Aorta (tissue), 5 donors: ENCODE measurements at places on chromosomes 4 and X. TPM values are rescaled to one million over a fixed set of nuclear protein-coding genes. Genes with fewer than 3 reads are reported as not detected.

GRCh38 chr4:186553717-186554116, 1.6 kb downstream of the MTNR1A start:
- no peak overlapping the region for H3K27ac ChIP-seq
- H3K4me3 ChIP-seq: no peak overlapping the region
- no peaks in the 10 kb centered on the region for H3K4me1 ChIP-seq
- DNase-seq: no peak

GRCh38 chr4:12296366-12296765, 867.7 kb upstream of the HS3ST1 start:
- H3K27ac ChIP-seq: no peak overlapping the region
- DNase-seq: no peak
- H3K4me3 ChIP-seq: no peak overlapping the region
- no peaks in the 10 kb centered on the region for H3K27me3 ChIP-seq

- H3K4me1 ChIP-seq: no peaks in the 10 kb centered on the region
- H3K27me3 ChIP-seq: no peaks in the 10 kb centered on the region
- H3K4me3 ChIP-seq: no peak overlapping the region
- no peaks in the 10 kb centered on the region for H3K36me3 ChIP-seq
- DNase-seq: no peak
Observed at GRCh38 chr4:67554096-67554495, 4.4 kb upstream of the STAP1 start.

- peak overlapping the region; percentile 62 for H3K27ac ChIP-seq
- no peaks in the 10 kb centered on the region for H3K36me3 ChIP-seq
- no peak for DNase-seq
- H3K4me1 ChIP-seq: no peaks in the 10 kb centered on the region
- H3K27me3 ChIP-seq: no peaks in the 10 kb centered on the region
- no peak overlapping the region for H3K4me3 ChIP-seq
Observed at GRCh38 chrX:54483946-54484345, 12.1 kb downstream of the FGD1 start.

DNA sequence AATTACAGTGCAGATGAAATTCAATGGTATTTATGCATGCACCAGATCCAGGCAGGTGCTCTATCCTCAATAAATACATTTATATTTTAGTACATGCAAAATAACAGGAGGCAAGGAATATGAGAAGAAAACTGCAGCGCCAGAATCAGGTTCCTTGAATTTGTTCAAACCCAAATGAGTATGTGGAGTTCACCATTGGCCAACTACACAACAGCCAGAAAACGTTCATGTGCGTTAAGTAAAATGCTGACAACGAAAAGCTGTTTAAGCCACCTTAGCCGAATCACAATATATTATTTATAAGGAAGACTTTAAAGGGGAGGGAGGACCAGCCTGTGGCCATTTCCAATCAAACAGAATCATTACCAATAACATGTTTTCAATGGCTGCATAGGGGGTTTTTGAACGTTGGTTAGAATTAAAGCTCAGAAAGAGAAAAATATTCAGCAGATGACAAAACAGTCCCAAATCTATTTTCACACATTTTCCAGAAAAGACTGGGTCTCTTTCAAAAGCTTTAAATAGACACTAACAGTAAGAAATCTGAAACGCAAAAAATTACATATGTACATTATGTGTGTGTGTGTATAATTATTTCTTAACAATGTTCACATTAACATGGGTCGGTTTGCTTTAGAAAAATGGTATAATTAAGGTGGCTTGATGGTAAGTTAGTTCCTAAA, 171.9 kb downstream of the LDB2 start:
- H3K4me3 ChIP-seq: no peak overlapping the region
- no peaks in the 10 kb centered on the region for H3K36me3 ChIP-seq
- no peak overlapping the region for H3K27ac ChIP-seq

The CSN1S1 gene
- 2.1 TPM for total RNA-seq

GRCh38 chrX:133999031-133999705, 13.8 kb upstream of the GPC3 start:
- H3K4me3 ChIP-seq: no peak overlapping the region
- no peaks in the 10 kb centered on the region for H3K27me3 ChIP-seq
- no peak overlapping the region for H3K27ac ChIP-seq
- no peaks in the 10 kb centered on the region for H3K4me1 ChIP-seq
- no peaks in the 10 kb centered on the region for H3K36me3 ChIP-seq

DNA sequence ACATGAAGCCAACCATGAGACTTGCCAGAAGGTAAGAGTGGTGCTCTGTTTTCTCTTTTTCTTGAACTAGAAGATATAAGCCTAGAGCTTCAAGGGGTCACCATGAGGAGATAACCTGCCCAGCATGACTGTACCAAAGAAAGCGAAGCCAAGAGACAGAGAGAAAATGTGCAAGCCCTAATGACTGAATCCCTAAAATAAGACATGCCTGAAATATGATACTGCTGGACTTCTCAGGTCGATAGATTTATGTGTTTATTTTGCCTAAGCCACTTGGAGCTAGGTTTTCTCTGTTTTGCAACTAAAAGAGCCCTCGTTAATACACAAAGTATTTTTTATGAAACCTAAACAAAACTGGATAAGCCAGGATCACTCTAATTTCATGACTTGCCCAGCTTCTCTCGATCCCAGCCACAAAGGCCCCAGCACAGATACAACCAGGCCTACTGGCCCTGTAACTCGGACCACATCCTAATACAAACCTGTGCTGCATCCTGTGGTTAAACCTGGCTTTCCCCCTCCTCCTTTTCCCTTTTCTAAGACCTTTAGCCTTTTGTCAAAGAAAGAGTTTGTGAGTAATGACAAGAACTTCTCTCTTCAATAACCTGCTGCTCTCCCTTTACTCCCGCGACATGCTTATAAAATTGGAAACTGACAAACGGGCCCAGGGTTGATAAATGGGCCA, 185.8 kb downstream of the APBB2 start:
- H3K27me3 ChIP-seq: no peaks in the 10 kb centered on the region
- no peaks in the 10 kb centered on the region for H3K4me1 ChIP-seq
- H3K36me3 ChIP-seq: no peaks in the 10 kb centered on the region
- DNase-seq: no peak
- peak overlapping the region; percentile 85 for H3K27ac ChIP-seq

GRCh38 chr4:125334926-125335325, 20.2 kb downstream of the FAT4 start:
- DNase-seq: no peak
- no peak overlapping the region for H3K4me3 ChIP-seq
- no peaks in the 10 kb centered on the region for H3K36me3 ChIP-seq
- peaks cover 13% of the 10 kb centered on the region for H3K4me1 ChIP-seq
- no peaks in the 10 kb centered on the region for H3K27me3 ChIP-seq

DNA sequence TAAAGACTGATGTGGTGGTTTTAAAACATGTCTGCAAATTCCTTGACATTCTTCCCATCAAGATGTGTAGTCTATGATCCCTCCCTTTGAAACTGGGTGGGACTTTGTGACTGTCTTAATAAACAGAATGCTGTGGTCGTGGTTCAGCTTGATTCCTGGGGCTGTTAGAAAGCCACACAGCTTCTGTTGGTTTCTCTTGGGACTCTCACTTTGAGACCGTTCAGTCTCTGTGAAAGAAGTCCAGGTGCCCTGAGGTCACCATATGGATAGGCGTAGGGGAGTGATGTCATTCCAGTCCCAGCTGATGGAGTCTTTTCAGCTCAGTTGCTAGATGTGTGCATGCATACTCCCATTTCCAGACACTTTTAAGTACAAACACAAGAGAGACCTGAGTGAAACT, 216.6 kb downstream of the KDR start:
- DNase-seq: no peak
- no peak overlapping the region for H3K4me3 ChIP-seq
- no peaks in the 10 kb centered on the region for H3K27me3 ChIP-seq
- peaks cover 3% of the 10 kb centered on the region for H3K4me1 ChIP-seq
- H3K27ac ChIP-seq: no peak overlapping the region

GRCh38 chr4:101678180-101678579, 112.3 kb upstream of the BANK1 start:
- no peaks in the 10 kb centered on the region for H3K4me1 ChIP-seq
- H3K4me3 ChIP-seq: no peak overlapping the region
- DNase-seq: no peak
- no peaks in the 10 kb centered on the region for H3K36me3 ChIP-seq
- no peak overlapping the region for H3K27ac ChIP-seq

DNA sequence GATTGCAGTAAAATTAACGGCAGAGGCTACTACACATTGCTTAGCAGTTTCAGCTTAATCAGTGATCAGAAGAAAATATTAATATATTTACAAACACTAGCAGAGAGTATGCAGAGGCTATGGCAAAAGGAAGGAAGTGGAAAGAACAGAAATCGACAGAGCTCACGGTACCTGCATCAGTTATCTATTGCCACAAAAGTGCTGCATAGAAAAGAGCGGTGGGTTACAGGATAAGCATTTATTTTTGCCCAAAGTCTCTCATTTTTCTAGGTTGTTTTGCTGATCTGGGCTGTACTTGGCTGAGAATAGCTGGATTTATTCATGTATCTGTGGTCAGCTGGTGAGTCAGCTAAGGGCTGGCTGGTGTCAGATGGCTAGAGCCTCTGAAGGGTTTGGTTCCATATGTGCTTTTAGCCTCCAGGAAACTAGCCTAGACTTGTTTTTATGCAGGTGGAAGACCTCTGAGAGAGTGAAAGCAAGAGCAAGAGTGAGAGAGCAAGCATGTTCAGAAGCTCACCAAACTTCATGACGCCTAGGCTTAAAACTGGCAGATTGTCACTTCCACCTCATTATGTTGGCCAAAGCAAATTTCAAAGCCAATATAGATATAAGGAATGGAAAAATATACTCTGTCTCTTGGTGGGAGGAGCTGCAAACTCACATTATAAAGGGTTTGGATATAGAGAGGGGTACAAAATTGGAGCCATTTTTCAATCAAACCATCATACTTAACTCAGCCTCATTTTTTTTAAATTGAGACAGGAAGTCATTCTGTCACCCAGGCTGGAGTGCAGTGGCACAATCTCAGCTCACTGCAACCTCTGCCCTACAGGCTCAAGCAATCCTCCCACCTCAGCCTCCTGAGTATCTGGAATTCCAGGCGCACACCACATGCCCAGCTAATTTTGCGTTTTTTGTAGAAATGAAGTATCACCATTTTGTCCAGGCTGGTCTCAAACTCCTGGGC, 153.2 kb upstream of the RPL34 start:
- H3K27ac ChIP-seq: no peak overlapping the region
- no peak for DNase-seq
- H3K36me3 ChIP-seq: no peaks in the 10 kb centered on the region
- H3K4me1 ChIP-seq: no peaks in the 10 kb centered on the region
- H3K4me3 ChIP-seq: no peak overlapping the region

GRCh38 chrX:54223581-54223980, 40.5 kb upstream of the FAM120C start:
- no peak overlapping the region for H3K4me3 ChIP-seq
- no peak overlapping the region for H3K27ac ChIP-seq
- H3K4me1 ChIP-seq: no peaks in the 10 kb centered on the region

The FAM47E gene
- total RNA-seq: 1.8 TPM

- H3K27ac ChIP-seq: no peak overlapping the region
- DNase-seq: no peak
- no peak overlapping the region for H3K4me3 ChIP-seq
- H3K27me3 ChIP-seq: no peaks in the 10 kb centered on the region
Observed at GRCh38 chrX:2542826-2543521, 42.2 kb upstream of the DHRSX start.

DNA sequence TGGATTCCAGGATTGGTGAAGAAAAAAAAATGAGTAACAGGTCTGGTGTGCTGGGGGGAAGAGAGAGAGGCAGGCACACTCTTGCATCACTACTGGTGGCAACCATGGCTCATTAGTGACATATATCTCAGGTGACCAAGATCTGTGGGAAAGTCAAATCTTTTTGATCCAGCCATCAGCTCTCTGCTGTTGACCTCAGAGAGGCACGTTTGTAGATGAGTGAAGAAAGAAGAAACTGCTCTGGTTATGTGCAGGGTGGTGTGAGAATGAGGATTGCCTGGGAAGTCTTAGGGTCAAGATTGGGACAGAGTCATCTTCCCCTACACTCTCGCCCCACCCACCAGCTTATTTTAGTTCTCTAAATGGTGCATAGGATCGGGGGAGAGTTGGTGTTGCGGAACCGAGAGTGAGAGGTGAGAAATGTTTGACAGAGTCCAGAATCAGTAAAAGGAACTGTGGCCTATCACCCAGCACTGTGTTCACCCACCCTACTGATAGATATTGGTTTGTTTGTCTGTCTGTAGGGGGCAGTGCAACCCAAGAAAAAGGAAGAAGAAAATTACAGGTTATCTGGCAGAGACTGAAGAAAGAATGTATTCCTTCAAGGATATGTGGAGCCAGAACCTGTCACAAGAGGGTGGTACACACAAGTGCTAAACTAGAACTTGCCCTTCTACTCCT, 21.9 kb downstream of the ARMCX6 start:
- H3K27me3 ChIP-seq: no peaks in the 10 kb centered on the region
- H3K27ac ChIP-seq: no peak overlapping the region
- no peaks in the 10 kb centered on the region for H3K4me1 ChIP-seq
- no peak overlapping the region for H3K4me3 ChIP-seq
- DNase-seq: no peak
- H3K36me3 ChIP-seq: no peaks in the 10 kb centered on the region

DNA sequence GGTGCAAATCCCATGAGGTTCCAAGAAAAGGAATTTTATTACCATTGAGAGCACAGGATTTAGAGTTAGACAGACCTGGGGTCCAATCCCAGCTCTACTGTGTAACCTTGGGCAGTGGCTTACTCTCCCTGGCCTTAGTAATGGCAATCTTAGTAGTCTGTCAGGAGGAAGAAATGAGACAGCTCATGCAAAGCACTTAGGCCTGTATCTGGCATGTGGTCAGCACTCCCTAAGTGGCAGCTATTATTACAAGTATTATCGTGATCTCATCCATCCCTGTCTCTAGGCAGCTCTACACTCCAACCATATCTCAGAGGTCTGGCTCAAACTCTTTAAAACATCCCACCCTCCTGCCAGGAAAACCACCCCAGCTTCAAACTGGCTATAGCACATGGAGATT, 129.6 kb upstream of the NALF2 start:
- H3K36me3 ChIP-seq: no peaks in the 10 kb centered on the region
- no peak overlapping the region for H3K4me3 ChIP-seq
- H3K4me1 ChIP-seq: no peaks in the 10 kb centered on the region
- DNase-seq: no peak
- no peak overlapping the region for H3K27ac ChIP-seq

The CFP gene
- total RNA-seq: 5.2 TPM

DNA sequence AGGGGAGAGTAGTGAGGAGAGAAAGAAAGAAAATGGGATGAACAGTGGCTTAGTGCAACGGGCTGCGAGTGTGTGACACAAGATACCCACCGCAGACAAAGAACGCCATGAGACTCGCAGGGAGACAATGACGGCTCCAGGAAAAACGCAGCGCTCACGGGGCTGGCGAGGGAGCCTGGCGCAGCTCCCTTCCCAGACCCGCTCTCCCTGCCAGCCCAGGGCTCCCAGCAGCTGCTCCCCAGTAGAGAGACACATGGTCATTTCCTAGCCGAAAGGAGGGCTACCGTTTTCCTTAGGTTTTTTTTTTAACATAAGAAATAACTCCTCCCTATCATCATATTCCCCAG, 149.5 kb downstream of the MAML3 start:
- peak; percentile 83 for DNase-seq
- H3K4me1 ChIP-seq: peaks cover 7% of the 10 kb centered on the region
- no peak overlapping the region for H3K27ac ChIP-seq
- H3K36me3 ChIP-seq: no peaks in the 10 kb centered on the region
- H3K27me3 ChIP-seq: no peaks in the 10 kb centered on the region
- H3K4me3 ChIP-seq: peak overlapping the region; percentile 47

GRCh38 chr4:139865537-139865936, 199.9 kb downstream of the MGST2 start:
- H3K36me3 ChIP-seq: no peaks in the 10 kb centered on the region
- DNase-seq: no peak
- no peaks in the 10 kb centered on the region for H3K4me1 ChIP-seq
- H3K27me3 ChIP-seq: no peaks in the 10 kb centered on the region

The NEUROG2 gene
- not detected for total RNA-seq

- DNase-seq: no peak
- no peak overlapping the region for H3K4me3 ChIP-seq
- no peak overlapping the region for H3K27ac ChIP-seq
- no peaks in the 10 kb centered on the region for H3K27me3 ChIP-seq
- no peaks in the 10 kb centered on the region for H3K36me3 ChIP-seq
Observed at GRCh38 chrX:68985135-68985755, 156.4 kb downstream of the EFNB1 start.

The TRPC5OS gene
- total RNA-seq: not detected
